Activated CD8-positive, alpha-beta memory T cell treated with anti-CD3 and anti-CD28 coated beads, Interleukin-2, amount 50 U/mL, for 4 hours (primary cell): ENCODE measurements at places on chromosomes 2 and 18.
A peak's percentile ranks its signal among the peaks of the same experiment; 100 is the strongest.

- peak; percentile 56 for DNase-seq
Observed at GRCh38 chr2:218569038-218569431, 396 bp downstream of the CNOT9 start.

DNA sequence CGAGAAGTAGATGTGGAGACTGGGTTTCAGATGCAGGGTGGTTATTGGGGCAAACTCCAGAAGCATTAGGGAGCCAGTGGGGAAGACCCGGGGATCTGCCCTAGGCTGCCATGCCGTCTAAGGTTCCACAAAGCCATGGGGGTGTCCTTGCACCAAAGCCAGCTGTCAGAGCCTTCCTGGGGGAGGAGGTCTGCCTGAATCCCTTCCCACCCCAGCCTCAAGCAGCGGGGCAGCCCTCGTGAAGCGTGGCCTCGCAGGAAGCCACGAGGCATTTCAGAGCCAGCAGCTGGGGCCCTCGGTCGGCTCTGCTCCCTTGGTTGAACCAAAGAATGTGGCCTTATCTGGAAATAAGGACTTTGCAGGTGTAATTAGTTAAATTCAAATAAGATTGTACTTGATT lies 51.2 kb upstream of the UBE2F start:
- no peak for DNase-seq

DNA sequence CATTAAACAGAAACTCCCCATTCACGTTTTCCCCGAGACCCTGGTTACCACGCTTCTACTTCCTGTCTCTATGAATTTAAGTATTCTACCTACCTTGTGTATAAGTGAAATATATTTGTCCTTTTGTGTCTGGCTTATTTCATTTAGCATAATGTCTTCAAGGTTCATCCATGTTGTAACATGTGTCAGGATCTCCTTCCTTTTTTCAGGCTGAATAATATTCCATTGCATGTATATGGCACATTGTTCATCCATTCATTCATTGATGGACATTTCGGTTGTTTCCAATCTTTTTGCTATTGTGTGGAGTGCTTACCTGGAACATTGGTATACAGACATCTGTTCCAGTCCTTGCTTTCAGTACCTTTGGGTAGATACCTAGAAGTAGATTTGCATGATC lies 18.2 kb upstream of the CABYR start:
- DNase-seq: no peak

- no peak for DNase-seq
Observed at GRCh38 chr2:113219889-113220641, 46.3 kb downstream of the PSD4 start.

DNA sequence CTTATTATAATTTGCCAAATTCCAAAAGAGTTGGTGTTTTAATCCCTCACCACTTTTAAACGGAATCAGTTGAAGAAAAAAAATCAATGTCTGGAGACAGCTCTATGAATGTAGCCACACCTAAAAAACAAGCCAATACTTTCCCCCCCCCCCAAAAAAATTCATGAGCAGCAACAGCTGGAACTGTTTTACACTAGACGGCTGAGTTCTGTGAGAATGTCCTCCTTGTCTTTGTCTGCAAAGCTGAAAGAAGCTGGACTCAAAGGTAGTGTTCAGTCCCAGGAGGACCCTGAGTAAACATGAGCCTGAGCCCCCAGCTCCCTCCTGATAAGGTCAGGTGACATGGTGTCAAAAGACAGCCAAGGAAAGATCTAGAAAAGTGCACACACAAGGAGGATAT lies 68.2 kb downstream of the ZNF521 start:
- no peak for DNase-seq

GRCh38 chr2:233513953-233514655 lies 52.5 kb downstream of the USP40 start:
- DNase-seq: no peak

DNA sequence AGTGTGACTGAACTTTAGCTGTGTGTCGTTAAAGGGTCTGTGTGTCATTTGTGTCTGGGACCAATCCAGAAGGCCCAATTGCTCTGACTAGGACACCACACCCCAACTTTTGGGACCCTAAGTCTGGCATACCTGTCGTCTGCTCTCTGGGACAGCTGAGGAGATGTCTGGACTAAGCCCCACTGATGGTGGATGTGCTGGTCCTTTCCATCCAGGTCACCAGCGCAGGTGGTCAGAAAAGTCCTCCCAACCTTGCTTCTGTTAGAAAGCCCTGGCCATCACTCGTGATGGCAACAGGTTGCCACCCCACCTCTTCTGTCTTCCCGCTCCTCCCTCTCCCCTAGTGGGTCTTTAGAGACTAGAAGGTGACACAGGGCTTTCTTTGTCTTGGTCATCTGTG lies 37.6 kb upstream of the TWIST2 start:
- DNase-seq: no peak

- DNase-seq: no peak
Observed at GRCh38 chr2:160889439-160890170, 270.6 kb upstream of the TANK start.

DNA sequence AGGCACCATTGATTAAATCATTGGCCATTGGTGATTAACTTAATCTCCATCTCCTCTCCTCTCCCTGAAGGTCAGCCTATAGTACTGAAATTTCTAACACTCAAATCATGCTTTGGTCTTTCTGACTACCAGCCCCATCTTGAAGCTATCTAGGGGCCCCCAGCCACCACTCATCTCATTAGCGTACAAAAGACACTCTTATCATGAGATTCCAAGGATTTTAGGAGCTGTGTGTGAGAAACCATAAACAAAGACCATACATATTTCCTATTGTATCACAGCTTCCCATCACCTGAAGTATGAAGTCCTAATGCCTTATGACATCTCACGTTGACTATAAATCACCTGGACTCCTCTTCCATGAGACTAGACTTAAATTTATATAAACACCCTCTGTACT lies 94.0 kb upstream of the B3GNT2 start:
- no peak for DNase-seq

DNA sequence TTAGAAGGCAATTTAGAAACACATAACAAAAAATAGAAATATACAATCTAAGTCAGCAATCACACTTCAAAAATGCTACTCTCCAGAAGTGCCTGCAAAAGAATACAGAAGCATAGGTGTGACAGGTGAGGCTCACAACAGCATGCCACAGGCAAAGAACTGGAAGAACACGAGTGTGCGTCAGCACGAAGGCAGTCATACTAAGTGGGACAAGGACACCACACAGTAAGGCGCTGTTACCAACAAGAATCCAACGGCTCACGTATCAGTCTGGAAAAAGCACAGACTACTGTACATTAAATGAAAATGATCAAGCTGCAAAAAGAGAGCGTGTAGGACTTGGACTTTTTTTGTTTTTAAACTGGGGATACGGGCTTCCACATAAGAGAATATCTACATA lies 18.7 kb downstream of the HDLBP start:
- DNase-seq: no peak

- no peak for DNase-seq
Observed at GRCh38 chr2:118766871-118767270, 80.6 kb downstream of the EN1 start.

GRCh38 chr2:109045505-109045904 lies 56.5 kb upstream of the EDAR start:
- DNase-seq: no peak

- no peak for DNase-seq
Observed at GRCh38 chr18:38243291-38243690, 677.7 kb upstream of the CELF4 start.

- no peak for DNase-seq
Observed at GRCh38 chr2:65800998-65801397, 368.6 kb upstream of the SPRED2 start.

DNA sequence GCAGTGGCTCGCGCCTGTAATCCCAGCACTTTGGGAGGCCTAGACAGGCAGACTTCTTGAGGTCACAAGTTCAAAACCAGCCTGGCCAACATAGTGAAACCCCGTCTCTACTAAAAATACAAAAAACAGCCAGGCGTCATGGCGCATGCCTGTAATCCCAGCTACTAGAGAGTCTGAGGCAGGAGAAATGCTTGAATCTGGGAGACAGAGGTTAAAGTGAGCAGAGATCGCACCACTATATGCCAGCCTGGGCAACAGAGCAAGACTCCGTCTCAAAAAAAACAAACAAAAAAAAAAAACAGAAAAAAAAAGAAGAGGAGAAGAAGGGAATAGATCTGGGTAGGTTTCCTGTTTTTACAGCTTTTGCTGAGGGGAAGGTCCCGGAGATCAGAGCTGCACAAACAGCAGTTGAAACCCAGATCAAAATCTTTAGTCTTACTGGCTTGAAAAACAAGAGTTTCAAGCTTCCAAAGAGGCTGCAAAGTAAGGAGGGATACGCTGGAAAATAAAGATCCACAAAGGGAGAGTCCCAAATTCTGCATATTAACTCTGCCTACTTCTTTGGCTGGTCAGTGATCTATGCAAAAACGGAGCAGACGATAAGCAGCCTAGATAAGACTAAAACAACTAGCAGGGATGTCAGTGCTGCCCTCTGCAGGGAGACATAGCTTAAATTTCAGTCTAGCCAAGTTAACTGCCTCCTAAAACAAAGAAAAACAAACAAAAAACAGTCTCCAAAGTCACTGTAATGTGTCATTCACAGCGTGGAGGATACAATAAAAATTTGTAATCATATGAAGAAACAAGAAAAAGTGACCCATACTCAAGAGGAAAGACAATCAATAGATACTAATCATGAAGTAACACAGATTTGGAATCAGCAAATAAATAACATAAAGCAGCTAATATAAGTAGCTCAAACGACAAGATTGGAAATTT lies 74.1 kb downstream of the TLK1 start:
- DNase-seq: peak; percentile 47

GRCh38 chr2:74505448-74506246 lies 1.8 kb downstream of the PCGF1 start:
- no peak for DNase-seq

GRCh38 chr18:76363436-76364120 lies 131.5 kb downstream of the ZNF516 start:
- DNase-seq: no peak

DNA sequence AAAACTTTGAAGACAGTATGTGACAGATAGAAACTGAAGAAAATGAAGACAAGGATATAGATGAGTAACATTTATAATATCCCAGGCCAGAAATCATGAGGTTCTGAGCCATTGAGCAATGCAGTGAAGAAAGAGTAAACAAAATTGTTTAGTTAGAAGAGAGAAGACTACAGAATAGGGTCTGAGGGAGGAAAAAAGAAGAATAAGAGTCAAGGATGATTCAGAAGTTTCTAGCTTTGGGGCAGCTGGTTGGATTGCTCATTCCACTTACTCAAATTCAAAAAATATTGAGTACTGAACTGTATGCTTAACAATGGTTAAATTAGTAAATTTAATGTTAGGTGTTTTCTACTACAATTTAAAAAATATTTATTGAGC lies 155.0 kb upstream of the OTX1 start:
- DNase-seq: no peak

DNA sequence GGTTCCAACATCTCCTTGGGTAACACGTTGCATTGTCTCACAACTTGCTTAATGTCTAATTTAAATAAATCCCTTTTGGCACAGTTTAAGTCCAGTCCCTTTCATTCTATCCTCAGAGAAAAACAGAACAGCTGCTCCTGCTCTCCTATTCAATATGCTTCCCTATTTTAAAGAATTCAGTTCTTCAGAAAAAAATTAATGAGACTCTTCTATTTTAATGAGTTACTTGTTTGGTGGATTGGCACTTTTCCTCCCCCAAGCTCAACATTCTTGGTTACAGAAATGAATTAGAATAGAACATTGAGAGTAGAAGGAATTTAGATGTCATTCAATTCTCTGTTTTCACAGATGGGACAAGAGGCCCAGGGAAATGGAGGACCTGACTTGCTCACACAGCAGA lies 116.9 kb upstream of the ATP8B1 start:
- no peak for DNase-seq

- no peak for DNase-seq
Observed at GRCh38 chr2:50556934-50557575, 474.9 kb downstream of the NRXN1 start.

DNA sequence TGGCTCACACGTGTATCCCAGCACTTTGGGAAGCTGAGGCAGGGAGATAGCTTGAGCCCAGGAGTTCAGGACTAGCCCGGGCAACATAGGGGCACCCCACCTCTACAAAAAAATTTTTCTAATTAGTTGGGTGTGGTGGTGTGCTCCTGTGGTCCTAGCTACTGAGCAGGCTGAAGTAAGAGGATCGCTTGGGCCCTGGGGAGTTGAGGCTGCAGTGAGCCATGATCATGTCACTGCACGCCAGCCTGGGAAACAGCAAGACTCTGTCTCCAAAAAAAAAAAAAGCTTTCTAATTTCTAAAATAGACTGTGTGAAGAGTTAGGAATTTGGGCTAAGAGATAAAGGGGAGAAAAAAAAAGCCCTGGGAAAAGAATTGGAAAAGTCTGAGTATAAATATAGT lies 51.9 kb upstream of the NAB1 start:
- no peak for DNase-seq

- DNase-seq: no peak
Observed at GRCh38 chr2:171420728-171421563, 12.8 kb downstream of the METTL8 start.

- no peak for DNase-seq
Observed at GRCh38 chr2:147937744-147938349, 82.7 kb downstream of the ORC4 start.

- no peak for DNase-seq
Observed at GRCh38 chr2:73111073-73112025, 1.4 kb downstream of the RAB11FIP5 start.

DNA sequence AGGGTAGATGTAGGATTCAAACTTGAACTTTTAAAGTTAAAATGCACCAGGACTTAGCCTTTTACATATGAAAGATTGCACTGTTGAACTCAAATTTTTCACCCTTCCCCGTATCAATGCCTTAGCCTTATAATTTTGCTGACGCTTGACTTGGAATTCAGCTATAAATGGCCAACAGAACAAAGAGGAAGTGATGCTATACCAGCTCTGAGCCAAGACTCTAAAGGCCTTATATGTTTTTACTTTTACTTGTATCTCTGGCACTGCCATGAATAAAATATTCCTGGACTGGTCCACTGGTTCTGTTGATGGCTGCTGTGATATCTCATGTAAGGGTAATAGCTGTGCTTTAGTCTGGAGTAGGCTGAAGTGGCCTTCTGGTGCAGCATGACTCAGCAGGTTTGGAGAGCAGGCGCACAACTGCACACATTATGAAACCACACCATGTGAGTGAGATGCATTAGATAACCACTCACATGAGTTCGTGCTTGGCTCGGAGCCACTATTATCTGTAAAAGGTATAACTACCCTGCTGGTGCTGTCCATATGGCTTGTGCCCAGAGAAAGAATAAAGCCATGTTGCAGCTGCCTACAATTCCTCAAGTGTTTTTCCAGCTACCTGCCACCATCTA lies 8.4 kb upstream of the IER3IP1 start:
- no peak for DNase-seq

DNA sequence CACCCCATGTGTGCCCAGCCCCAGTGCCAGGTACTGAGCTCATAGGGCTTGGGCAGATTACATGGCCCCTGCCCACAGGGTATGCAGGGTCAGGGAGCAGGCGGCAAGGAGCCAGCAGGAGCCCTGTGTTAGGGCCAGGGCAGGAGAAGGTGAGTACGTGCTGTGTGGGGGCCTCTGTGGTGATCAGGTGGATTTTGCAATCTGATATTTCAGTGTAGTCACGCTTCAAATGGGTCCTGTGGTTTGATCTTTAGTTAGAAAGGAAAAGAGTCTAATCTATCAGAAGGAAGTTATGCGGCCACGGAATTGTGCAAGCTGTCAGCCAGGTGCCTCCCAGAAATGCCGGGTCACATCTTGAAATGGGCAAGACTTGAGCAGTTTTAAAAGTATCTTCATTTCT lies 13.9 kb downstream of the UBE2F start:
- DNase-seq: peak; percentile 23

GRCh38 chr2:136058262-136058661 lies 59.7 kb downstream of the CXCR4 start:
- no peak for DNase-seq

GRCh38 chr2:45047301-45047700 lies 38.0 kb upstream of the SIX2 start:
- DNase-seq: no peak

GRCh38 chr2:112154246-112155117 lies 16.3 kb downstream of the FBLN7 start:
- no peak for DNase-seq
